ENCODE measurements at places on chromosomes 16 and 17.

DNA sequence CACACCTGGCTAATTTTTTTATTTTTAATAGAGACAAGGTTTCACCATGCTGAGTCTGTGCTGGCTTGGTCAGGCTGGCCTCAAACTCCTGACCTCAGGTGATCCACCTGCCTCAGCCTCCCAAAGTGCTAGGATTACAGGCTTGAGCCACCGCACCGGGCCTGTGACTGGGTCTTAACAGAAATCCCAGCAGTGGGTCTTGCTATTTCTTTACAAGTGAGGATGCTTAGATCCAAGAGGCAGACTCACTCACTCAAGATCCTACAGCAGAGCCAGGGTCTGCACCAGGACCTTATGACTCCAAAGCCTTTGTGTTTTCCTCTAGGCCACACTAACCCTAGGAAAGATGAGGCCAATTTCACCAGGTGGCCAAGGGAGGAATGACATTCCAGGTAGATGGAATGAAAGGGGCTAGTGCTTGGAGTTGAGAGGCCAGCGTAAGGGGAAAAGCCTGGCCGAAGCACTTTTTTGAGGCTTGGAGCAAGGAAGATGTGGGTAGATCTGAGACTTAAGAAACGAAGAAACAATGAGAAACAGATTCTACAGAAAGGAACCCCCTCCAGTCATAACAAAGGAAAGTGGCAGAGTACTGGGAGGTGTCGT lies 5.7 kb upstream of the STAT5A start:
- no peak for DNase-seq

- no peak for DNase-seq
Observed at GRCh38 chr17:45924332-45924820, 30.0 kb downstream of the MAPT start.

GRCh38 chr17:59425085-59425931 lies 93.9 kb downstream of the YPEL2 start:
- no peak for DNase-seq

- DNase-seq = no peak
Observed at GRCh38 chr16:56728980-56729734, 772 bp upstream of the NUP93 start.

DNA sequence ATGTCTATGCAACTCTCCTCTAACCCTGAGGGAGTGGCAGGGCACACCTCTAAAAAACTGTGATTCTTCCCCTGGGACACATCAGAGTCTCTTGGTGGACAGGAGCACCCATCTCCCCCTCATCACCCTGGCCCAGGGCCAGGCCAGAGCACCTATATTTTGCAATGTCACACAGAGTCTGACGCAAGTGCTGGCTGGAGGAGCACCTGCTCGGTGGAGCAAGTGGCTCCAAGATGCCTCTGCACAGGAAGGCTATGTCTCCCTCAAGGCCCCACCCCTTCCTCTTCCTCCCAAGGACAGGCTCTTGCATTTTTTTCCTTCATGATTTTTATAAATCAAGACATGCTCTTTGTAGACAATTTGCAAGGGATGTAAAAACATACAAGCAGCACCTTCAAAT lies 13.3 kb downstream of the SNN start:
- DNase-seq = no peak

DNA sequence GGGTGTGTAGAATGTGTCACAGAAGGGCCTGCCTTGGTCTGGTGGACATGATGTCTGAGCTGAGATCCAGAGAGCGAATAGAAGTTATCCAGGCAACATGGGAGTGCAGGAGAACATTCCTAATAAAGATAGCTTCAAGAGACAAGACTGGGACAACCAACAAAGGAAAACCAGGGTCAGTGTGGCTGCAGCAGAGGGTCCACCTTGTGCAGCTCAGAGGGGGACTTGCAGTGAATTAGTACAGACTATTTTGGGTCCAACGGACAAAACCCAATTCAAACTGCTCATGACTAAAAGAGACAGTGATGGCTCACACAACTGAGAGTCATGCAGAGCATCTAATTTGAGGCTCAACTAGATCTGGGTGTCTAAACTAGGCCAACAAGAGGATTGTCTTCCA lies 192.1 kb downstream of the CBLN1 start:
- no peak for DNase-seq

- DNase-seq = no peak
Observed at GRCh38 chr17:68398691-68399637, 58.3 kb downstream of the WIPI1 start.

DNA sequence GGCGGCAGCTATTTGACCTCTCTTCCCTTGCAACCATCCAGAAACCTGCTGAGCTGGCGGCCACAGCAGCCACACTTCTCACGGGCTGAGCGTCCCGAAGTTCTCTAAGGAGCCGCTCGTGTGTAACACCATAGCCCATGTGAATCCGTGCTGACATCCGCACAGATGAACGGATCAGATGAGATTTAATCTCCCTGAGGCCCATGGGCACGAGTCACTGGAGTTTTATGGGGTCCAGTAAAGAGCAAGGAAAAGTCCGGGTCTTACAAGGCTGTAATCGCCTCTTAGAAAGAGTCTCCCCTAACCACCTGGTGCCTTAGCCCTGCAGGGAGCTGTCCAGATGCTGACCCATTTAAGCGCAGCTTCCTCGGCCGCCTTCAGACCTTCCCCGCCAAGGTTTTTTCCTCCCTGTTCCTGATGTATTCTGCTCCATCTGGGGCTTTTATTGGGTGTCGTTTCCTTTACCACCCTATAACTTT lies 5.5 kb upstream of the CACNG5 start:
- DNase-seq = peak; percentile 7
